ENCODE measurements at places on chromosomes 13 and 19.

GRCh38 chr19:35513628-35514281 lies at the start of gene DMKN:
TSS of gene DMKN (minus strand) at chr19:35513649. CDS start at chr19:35513475, 174 bp downstream.
- no peak for DNase-seq

DNA sequence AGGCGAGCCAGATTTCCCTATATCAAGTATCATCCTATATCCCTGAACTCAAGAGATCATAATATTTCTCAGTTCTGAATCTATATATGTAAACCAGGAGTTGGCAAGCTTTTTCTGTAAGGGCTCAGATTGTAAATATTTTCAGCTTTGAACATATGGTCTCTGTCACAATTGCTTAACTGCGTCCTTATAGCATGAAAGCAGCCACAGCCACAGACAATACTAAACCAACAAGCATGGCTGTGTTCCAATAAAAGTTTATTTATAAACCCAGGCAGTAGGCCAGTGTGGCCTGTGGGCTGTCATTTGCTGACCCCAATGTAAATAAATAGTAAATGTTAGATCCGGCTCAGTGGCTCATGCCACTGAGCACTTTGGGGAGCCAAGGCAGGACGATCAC lies 12.2 kb upstream of the MYH14 start:
- DNase-seq = no peak

DNA sequence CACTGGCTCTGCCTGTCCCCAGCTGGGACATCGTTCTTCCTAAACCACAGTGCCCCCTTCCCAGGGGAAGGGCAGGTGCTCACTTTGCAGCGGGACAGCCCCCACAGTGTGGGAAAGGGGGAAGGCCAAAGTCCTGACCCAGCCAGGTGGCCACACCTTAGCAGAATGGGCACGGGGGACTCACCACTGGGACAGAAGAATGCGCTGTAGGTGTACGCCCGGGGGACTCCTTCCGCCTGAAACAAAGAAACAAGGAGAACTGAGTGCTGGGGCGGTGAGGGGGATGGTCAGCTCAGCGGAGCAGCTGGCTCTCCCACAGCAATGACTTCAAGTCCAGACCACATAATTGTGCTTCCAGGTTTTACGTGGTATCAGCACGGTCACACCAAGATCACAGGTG lies 49.4 kb downstream of the F2RL3 start:
- DNase-seq = no peak

DNA sequence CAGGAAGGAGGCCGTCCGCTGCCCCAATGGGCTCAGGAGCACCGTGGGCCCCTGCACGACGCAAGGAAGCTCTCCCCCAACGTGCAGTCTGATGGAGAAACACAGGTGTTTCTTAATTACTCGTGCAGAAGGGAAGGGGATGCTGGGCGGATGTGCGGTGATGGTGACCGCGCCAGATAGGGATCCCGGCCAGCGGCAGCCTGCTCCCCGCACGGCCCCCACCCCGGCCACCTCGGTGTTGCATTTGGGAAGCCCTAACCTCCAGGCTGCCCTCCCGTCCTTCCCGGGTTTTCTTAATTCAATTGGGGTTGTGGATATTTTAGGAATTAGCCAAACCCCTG lies 254.4 kb downstream of the ZNF536 start:
- DNase-seq = no peak

DNA sequence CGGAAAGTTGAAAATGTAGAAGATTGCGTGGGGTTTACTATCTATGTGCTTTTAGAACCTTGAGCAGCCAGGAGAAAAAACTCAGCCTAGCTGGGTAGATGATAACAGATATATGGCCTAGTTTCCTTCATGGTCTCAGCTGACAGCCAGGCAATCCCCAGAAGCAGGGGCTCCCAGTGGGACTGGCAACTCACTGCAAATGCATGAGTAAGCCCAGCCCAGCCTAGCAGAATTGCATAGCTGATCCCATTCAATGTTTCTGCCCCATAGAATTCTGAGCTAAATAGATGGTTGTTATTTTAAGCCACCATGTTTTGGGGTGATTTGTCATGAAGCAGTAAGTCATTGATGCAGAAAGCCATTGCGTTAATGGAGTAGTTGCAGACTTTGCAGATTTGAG lies 108.5 kb downstream of the ERCC5 start:
- no peak for DNase-seq

GRCh38 chr19:11404588-11405222 lies 14.4 kb downstream of the RGL3 start:
- DNase-seq = no peak

GRCh38 chr19:35302446-35302845 lies 10.5 kb downstream of the MAG start:
- no peak for DNase-seq

DNA sequence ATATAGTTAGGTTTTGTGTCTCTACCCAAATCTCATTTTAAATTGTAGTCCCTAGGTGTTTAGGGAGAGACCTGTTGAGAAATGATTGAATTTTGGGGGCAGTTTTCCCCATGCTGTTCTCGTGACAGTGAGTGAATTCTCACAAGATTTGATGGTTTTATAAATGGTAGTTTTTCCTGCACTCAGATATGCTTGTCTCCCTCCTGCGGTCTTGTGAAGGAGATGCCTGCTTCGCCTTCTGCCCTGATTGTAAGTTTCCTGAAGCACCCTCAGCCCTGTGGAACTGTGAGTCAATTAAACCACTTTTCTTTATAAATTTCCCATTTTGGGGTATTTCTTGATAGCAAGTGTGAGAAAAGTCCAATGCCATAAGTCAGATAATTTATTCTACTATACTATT lies 1977.5 kb upstream of the PCDH20 start:
- DNase-seq = no peak

DNA sequence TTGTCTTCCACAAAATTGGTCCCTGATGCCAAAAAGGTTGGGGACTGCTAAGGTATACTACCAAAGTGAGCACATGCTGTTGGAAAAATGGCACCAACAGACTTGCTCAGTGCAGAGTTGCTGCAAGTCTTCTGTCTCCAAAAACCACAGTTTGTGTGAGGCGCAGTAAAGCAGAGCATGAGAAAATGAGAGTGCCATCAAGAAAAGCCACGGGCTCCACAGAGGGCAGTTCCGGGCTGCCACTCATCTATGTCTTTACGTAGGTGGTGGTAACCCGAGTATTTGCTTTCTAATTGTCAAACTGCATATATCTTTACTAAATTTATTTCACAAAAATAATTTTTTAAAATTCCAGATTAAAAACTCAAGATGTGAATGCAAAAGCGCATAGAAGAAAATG lies 123.8 kb downstream of the RNF17 start:
- DNase-seq = no peak

DNA sequence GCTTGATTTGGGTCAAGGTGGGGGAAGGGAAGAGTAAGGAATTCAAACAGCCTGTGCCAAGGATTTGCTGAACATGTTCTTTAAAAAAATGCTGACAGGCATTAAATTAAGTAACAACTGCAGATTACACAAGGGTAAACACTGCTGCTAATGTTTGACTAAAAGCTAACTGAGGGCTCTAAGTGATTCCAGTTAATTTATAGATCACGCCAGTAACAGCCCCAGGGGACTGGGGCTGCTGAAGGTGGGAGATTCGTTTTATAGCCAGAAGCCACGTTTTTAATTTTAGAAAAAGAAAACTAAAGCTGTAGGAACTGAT lies 321.7 kb downstream of the DLEU7 start:
- no peak for DNase-seq

DNA sequence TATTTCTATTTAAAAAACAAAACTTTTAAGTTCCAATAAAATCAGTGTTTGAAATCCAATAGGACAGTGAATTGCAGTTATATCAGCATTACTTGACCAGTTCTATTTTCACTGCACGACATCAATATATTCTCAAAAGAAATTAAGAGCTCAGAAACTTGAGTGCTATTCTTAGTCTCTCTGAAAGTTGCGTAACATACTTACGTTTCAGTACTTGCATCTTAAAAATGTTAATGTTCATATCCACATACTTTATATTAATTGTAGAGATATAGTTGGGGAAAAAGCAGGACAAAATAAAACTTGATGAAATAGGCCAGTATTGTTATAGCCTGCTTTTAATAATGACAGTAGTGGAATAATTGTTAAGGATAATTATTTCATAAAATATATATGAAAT lies 720.5 kb upstream of the PCDH9 start:
- DNase-seq = no peak

DNA sequence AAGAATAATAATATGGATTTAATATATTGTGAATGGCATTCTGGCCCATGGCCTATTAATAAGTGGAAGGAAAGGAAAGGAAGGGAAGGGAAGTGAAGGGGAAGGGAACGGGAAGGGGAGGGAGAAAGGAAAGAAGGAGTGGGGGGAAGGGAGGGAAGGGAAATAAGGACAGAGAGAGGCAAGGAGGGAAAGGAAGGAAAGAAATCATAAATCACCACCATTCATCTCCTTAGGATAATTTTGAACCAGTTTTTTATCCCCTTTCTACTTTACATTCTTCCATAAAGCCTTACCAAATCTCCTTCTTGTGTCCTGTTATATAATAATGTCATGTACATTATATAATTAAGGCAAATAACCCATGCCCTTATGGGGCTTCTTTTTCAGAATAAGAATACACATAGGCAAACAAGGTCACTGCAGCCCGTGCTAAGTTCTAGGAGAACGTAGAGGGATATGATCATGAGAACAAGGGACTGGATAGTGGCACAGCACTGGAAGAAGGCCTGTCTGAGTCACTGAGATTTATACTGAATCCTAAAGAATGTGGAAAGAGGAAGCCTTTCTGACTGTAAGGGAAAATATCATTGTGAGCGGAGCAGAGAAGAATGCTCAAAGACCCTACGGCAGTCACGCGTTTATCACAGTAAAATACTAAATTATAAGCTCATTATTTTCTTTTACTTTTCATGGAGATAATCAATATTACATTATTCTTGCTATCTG lies 444.5 kb upstream of the GPC6 start:
- no peak for DNase-seq

DNA sequence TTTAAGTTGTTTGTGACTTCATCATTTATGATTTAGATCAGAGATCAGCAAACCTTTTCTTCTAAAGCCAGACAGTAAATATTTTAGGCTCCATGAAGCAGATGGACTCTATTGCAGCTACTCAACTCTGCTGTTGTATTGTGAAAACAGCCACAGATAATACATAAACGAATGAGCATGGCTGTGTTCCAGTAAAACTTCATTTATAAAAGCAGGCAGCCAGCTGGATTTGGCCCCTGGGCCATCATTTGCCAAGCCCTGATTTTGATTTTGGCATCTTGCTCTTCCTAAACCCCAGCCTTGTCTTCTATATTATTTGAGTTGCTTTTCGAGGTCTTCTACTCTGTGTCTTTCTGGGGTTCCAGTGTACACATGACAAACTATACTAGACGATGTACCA lies 41.3 kb downstream of the RNASEH2B start:
- no peak for DNase-seq

DNA sequence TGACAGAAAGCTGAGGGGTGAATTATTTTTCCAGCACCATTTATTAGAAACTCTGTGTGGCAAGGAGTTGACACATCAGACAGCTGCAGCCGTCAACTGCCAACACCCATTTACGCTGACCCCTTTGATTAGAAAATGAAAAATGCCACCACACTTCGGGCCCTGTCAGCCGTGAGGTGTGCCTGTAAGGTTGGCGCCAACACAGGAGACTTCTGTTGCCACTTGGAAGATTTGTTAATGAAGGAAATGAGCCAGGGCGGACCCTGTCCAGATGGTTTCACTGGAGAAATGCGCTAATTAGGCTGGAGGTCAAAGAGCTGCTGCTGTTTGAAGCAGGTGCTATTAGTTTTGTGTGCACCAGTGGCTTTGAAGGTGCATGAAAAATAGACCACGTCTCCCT lies 297.5 kb downstream of the MTUS2 start:
- DNase-seq = no peak

DNA sequence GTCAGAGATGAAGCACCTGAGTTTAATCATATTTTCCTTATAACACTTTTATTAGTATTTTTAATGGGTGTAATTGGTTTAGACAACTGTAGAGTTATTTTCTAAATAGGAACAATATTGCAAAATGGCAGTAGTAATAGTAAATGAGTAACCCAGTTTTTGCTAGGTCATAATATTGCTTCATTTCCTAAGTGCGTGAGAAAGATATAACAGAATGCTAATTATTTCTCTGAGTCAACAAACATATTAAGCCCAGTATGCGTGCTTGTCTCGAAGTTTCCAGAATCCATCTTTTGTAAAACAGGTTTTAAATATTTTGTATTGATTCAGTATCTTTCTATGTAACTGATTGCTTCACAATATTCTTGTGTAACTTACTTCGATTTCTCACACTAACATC lies 315.3 kb downstream of the MYO16 start:
- no peak for DNase-seq

- DNase-seq = no peak
These were observed 457.3 kb downstream of the EFNB2 start for GRCh38 chr13:106078191-106078590.

GRCh38 chr13:109344552-109345157 lies 441.7 kb downstream of the IRS2 start:
- DNase-seq = no peak

- DNase-seq = no peak
These were observed 14.1 kb upstream of the STRN4 start for GRCh38 chr19:46760363-46760762.

DNA sequence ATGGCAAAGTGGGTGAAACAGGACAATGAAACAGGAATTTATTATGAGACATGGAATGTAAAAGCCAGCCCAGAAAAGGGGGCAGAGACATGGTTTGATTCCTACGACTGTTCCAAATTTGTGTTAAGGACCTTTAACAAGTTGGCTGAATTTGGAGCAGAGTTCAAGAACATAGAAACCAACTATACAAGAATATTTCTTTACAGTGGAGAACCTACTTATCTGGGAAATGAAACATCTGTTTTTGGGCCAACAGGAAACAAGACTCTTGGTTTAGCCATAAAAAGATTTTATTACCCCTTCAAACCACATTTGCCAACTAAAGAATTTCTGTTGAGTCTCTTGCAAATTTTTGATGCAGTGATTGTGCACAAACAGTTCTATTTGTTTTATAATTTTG lies 8.6 kb downstream of the CLN5 start:
- no peak for DNase-seq

DNA sequence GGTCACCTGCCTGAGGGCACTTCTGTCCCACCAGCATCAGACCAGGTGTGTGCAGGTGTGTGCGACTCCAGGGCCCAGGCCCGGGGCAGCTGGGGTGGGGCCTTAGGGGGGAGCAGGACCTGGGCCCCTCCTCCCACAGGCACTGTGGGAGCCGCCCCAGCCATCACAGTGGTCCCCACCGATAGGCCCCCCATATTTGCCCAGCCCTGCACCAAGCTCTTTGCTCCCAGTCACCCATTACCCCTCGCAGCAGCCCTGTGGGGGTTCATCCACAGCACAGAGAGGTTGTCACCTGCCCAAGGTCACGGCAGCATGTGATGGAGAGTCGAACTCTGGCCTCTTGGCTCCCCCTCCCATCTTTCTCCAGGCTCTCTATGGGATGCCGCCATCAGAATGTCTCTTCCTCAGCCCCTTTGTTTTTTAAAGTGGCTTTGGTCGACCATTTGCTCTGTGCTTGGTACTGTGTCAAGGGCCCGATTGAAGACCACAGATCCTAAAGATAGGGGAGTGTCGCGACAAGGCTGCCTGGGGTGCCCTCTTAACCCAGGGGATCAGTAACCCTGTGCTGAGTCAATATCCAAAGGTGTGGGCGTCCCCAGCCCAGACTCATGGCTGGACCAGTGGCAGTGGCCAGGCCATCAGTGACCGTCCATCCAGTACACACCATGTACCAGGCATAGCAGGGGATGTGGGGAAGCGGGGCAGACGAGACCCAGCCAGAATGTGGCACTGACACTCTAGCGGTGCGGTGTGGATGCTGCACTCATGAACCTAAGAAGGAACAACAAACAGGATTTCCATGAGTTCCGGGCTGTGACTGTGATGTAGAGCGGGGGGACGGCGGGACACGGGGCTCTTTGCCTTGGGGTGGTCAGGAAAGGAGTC lies 28.3 kb upstream of the NCCRP1 start:
- DNase-seq = no peak

GRCh38 chr13:99041788-99042187 lies 63.9 kb upstream of the DOCK9 start:
- DNase-seq = no peak

All from activated gamma-delta T cell (primary cell).